ENCODE measurements at places on chromosomes 5 and 9.

- DNase-seq = no peak
Measured at GRCh38 chr9:114287763-114288192, 35.1 kb upstream of the ORM1 start.

DNA sequence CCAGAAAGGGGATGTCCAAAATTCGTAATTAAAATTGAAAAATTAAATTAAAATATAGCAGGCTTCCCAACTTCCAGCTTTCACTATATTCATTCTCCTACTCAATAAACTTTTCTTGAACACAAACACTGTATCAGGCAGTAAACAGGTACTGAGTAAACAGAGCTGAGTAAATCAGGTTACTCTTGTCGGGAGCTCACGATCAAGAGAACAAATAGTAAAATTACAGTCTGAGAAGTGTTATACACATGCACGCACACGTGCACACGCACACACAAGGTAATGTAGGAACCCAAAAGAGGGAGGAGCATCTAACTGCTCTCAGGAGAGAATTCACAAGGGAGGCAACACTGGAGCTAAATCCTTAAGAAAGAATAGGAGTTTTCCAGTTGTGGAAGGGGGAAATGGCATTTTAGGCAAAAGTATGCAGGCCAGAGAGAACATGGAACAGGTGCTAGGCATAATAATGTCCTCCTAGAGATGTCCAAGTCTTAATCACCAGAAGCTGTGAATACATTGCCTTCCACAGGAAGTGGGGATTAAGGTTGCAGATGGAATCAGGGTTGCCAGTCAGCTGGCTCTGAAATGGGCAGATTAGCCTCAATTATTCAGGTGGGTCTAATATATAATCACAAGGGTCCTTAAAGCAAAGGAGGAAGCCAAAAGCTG lies 598.8 kb upstream of the BRINP1 start:
- no peak for DNase-seq

DNA sequence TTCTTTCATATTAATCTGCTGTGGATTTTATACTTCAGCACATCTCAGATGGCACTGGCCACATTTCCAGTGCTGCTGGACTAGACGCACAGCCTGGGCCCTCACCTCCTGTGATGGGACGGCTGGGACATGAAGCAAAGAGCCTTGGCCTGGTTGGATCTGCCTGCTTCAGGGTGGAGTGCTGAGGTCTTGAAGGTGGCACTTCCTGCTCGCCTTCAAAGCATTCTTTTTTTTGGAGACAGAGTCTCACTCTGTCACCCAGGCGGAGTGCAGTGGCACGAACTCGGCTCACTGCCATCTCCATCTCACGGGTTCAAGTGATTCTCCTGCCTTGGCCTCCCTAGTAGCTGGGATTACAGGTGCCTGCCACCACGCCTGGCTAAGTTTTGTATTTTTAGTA lies 73.1 kb downstream of the RAPGEF1 start:
- no peak for DNase-seq

GRCh38 chr5:1788200-1788599 lies 11.4 kb downstream of the MRPL36 start:
- no peak for DNase-seq

DNA sequence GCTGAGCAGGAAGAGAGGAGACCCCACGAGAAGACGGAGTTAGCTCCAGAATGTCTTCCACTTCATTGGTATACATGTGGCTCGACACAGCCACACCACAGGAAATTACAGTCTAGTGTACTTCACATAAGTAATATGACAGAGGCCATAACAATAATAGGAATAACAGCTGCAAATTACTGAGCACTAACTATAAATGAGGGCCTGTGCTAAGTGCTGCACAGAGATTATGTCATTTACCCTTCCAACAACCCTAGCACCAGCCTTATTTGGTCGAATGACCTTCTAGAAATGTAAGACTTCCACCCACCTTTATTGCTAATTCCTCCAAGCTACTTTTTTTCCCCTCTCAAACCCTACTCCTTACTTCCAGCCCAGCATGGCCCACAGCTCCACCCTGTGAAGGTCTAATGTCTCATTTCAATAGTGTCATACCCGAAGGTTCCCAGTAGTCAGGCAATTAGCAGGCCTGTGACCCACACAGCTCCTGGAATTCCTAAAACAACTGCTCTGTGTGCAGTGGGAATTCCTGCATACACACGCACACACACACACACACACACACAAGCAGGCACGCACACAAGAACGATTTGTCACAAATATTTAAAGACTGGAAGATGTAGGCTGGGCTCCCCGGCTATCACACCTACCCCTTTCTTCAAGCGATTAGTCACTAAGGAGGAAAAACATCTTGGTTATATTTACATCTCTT lies 134.5 kb downstream of the FRMD3 start:
- DNase-seq = no peak

DNA sequence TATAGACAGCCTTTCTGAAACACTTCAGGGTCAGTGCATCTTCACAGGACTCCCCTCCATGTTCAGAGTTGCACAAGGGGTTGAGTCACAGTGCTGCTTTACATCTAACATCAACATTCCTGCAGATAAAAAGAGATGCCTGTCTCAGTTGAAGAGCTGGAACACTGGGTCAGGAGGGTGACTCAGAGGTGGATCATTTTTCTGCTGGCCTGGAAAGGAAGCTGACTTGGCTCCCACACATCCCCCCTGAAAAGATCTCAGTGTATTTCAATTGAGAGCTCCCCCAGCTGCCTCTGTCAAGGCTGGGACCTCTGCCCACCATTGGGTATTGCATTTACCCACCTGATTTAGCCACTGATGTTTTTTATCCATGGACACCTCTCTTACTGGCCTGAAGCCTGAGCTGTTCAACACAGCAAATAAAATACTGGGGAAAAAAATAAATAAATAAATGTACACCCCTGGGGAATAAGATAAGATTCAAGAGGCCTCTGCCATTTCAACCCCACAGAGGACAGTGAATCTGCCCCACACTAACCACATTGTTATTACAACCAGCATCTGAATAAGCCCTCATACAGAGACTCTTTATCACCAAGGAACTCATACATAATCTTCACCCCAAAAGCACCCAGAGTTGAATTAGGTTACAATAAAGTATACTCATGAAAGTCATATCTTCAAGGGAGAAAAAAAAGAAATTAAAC lies 716.4 kb downstream of the SEMA5A start:
- peak; percentile 85 for DNase-seq

DNA sequence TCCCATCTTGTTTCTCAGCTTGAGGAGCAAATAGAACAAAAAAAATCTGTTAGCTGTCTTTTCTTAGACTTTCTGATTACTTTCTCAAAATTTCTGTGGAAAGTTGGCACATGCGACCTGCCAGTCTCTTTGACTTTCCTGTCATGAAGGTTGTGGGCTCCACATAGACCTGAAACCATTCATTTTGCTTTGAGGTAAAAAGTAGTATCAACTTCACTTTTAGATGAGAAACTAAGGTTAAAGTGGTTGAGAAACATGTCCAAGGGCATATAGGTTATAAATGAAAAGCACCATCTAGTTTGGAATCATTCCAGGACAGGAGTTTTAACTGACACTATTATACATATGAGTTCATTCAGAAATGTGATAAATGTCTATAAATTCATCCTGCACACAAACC lies 42.7 kb downstream of the ST8SIA4 start:
- no peak for DNase-seq

DNA sequence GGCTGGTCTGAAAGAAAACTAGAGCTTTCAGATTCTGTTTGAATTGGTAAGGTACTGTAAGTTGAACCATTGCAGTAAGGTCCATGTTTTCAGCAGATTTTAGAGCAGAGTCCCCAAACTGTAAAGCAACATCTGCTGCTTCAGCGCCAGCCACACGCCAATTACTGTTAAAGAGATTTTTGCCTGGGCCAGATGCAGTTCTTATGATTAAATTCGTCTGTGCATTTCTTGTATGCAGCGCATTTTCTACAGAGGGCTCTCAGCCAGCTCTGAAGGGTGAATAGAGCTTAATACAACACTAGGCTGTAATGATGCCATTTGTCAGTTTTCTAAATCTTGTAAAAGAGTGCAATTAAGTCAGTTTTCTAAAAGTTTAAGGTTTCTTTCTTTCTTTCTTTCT lies 246.3 kb downstream of the COX7C start:
- no peak for DNase-seq

- peak; percentile 89 for DNase-seq
Measured at GRCh38 chr9:104868687-104869404, 59.1 kb downstream of the ABCA1 start.

- DNase-seq = no peak
Measured at GRCh38 chr5:102700916-102701315, 54.2 kb upstream of the PAM start.

- DNase-seq = no peak
Measured at GRCh38 chr5:76525956-76526355, 97.2 kb downstream of the F2RL2 start.

DNA sequence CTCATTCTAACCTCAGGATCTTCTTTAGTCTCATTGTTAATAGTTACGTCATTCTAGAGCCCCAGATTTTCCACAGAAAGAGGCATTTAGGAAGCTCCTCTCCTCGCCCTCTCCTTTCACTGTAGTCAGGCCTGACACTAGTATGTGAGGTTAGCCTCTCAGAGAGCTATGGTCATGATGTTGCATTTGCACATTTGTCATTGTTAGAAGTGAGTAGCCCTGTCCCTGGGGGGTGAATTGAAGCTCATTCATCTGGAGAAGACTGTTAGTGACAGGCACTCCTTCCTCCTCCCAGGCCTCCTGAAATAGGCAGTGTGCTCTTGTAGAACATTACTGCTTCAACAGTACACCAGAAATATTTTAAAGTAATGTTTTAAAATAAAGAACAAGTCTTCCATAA lies 26.6 kb upstream of the LRRTM2 start:
- DNase-seq = no peak

GRCh38 chr5:69416180-69416579 lies 1.3 kb downstream of the MARVELD2 start:
- no peak for DNase-seq

- no peak for DNase-seq
Measured at GRCh38 chr5:148949841-148950470, 112.9 kb downstream of the SH3TC2 start.

- no peak for DNase-seq
Measured at GRCh38 chr5:40521925-40522324, 157.8 kb upstream of the PTGER4 start.

GRCh38 chr5:61519728-61520277 lies 187.7 kb downstream of the ZSWIM6 start:
- no peak for DNase-seq

DNA sequence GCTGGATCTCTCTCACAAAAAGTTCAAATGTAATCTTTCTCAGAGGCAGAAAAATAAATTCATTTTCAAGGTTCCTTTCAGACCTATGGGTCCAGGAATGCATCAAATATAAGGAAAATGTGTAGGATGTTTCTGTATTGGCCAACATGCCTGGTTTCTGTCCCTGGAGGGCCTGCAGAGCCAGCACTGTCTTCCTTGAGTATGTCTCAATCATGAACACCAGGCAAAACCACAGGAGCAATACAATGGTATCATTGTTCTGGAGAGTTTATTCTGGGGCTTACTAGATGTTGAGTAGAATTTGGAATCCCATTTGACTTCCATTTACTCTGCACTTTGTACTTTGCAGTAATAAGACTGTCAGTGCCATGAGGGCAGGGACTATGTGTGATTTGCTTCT lies 23.5 kb downstream of the INSYN2B start:
- DNase-seq = peak; percentile 22

GRCh38 chr9:127917603-127918002 lies 762 bp upstream of the ST6GALNAC4 start:
- no peak for DNase-seq

GRCh38 chr5:177300236-177300880 lies 3.2 kb downstream of the RAB24 start:
- DNase-seq = no peak

DNA sequence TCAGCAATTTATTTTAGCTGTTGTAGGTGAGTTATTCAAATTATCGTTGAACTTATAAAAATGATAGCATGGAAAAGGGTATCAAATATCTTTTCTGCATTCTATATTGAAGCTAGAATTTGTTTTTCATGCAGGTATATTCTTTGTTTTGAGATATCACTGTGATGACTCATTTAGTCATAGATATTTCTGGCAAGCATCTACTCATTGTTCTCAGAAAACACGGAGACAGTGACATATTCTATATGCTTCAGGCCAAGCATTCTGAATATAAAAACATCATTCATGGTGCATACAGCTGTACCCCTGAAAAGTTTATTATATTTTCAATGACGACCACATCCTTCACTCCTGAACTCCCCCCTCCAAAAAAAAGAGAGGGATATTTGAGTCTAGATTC lies 150.3 kb upstream of the GRIA1 start:
- DNase-seq = no peak

GRCh38 chr5:178309271-178310013 lies 76.8 kb upstream of the PHYKPL start:
- no peak for DNase-seq

- no peak for DNase-seq
Measured at GRCh38 chr9:95100071-95100627, 217.4 kb downstream of the FANCC start.

- no peak for DNase-seq
Measured at GRCh38 chr9:80074439-80074838, 502.7 kb downstream of the TLE4 start.

GRCh38 chr5:38557308-38557710 lies 863 bp upstream of the LIFR start:
- no peak for DNase-seq

DNA sequence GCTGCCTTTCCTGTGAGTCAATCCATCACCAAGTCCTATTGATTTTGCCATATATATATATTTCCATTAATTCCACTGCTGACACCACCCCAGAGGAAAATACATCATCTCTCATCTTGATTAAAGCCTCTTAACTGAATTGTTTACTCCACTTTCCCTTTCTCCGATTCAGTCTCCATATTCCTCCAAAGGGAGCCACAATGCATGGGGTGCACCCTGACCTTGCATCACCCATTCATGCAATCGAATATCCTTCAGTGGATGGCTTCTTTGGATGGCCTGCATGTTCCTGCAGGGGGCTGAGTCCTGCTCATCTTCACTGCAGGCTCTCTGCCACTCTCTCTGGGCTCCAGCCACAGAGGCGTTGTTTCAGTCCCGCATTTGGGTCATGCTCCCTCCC lies 231.0 kb downstream of the SNX18 start:
- no peak for DNase-seq

- DNase-seq = no peak
Measured at GRCh38 chr5:118894709-118895108, 93.6 kb downstream of the DTWD2 start.

DNA sequence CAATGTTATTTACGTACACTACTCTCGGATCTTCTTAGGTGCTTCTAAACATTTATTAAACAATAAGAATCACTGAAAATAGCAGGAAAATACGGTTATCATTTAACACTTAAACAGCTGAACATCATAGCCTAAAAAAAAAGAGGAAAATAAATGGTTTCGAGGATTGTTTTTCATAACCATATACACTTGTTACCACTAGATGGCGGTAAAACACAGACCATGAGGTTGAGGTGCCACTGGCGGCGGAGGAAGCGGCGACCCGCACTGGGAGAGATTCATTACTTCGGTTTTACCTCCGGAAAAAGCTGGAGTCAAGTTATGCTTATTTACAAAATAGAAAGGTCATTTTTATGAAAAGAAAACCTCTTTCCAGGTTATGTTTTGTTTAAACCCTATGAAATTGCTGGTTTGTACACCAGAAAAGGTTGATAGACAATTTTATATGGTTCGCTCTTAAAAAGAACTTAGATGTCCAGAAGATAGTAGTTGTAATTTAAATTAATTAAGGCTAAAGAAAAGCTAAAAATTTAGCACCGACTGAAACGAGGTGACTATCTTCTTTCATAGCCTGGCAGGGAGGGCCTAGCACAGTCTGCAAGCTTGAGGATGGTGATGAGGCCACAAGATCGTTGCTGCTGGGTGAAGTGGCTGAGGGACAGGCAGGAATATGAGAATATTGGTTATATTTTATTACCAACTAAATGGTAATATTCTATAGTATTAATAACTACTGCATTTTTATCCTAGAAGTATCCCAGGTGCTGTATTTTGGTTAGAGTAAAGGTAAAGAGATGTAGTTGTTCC lies 605.7 kb downstream of the RAB3C start:
- peak; percentile 15 for DNase-seq
